ENCODE measurements at places on chromosomes 4 and X.

DNA sequence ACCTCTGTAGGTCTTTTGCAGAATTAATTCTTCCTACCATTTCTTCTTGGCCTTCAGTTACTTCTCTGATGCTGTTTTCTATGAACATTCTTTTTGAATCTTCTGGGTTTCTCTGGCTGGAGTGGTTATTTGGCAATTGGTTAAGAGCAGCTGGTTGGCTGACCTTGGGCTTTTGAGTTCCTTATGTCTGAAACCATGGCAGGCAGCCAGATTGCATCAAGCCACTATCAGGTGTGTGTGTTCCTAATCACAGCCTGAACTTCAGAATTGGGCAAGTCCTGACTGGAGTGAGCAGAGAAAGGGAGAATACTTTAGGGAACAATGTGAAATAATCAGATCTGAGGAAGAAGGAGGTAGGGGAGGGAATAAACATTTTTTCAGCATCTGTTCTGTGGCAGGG, 90.2 kb downstream of the ARHGAP10 start:
- no peak for DNase-seq

DNA sequence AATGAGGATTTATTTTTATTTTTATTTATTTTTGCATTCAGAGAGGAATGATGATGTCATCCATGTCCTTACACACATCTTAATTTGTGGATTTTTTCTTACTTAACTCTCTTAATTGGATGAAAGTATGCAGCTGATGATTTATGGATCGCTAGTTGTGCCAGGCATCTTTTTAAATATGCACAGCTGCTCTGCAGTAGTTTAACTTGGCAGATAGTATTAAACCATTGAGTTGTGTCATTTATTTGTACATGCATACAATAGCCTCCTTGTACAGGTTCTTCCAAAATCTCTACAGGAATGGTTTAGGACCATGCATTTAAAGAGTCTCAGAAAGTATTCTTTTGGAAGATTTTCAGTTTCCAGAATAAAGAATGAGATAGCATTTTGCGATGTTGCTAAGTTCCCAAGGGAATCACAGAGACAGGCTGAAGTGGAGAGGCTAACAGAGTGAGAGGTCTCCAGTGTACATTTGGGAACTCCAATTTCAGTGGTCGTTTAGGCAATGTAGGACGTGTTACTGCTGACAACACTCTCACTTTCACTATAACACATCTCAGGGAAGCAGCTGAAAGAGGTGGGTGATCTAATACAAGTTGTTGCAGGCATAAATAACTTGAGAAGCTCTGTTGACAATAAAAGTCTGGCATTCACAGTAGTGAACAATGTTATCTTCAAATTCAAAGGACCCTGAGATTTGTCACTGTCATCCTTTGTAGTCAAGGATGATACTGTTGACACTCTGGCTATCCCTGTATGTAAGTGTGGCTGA, 49.9 kb upstream of the SCRG1 start:
- no peak for DNase-seq

DNA sequence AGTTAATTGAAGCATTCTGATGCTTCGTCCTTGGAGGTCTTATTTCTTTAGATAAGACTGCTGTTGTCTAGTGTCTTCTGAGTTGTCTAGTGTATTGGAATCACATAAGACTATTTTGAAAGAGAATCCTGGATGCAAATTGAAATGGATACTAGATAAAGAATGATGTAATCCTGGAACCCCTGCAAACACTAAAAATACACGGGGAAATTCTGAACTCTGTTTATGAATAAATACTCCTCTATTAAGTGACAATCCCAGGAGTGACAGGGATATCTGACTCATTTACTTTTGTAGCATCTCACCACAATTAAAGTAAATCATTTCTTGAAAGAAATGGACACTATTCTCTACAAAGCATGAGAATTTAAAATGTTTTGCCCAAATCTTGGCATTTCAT, 968 bp downstream of the ASB11 start:
- DNase-seq = no peak

- DNase-seq = no peak
Observed at GRCh38 chrX:10062980-10063379, 93.8 kb upstream of the CLCN4 start.

DNA sequence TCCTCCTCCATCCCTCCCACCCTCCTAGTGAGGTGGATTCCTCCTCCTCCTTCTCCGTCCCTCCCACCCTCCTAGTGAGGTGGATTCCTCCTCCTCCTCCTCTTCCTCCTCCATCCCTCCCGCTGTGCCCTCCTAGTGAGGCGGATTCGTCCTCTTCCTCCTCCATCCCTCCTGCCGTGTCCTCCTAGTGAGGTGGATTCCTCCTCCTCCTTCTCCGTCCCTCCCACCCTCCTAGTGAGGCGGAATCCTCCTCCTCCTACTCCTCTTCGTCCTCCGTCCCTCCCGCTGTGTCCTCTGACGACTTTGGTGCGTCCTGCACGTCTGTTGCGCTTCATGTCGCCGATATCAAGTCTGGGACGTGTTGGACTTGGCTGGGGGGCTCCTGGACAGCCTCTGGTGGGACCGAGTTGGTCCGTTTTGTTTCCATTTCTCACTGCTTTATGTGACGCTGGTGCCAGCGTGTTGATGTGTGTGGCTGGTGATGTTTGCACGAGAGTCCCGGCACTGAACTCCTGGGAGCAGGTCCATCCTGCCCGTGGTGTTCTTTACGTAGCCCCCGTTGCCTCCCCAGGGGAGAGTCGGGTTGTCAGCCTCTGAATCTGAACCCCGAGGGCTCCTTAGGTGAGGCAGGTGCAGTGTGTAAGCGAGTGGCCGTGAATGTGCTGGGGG, 5.4 kb downstream of the AKAP17A start:
- DNase-seq = no peak

- no peak for DNase-seq
Observed at GRCh38 chrX:137366018-137366633, 199.8 kb upstream of the ZIC3 start.

GRCh38 chr4:37715889-37716402, 29.8 kb upstream of the RELL1 start:
- no peak for DNase-seq

- DNase-seq = no peak
Observed at GRCh38 chr4:11139871-11140270, 288.8 kb downstream of the HS3ST1 start.

GRCh38 chr4:122958505-122958904, 36.1 kb upstream of the NUDT6 start:
- DNase-seq = no peak

DNA sequence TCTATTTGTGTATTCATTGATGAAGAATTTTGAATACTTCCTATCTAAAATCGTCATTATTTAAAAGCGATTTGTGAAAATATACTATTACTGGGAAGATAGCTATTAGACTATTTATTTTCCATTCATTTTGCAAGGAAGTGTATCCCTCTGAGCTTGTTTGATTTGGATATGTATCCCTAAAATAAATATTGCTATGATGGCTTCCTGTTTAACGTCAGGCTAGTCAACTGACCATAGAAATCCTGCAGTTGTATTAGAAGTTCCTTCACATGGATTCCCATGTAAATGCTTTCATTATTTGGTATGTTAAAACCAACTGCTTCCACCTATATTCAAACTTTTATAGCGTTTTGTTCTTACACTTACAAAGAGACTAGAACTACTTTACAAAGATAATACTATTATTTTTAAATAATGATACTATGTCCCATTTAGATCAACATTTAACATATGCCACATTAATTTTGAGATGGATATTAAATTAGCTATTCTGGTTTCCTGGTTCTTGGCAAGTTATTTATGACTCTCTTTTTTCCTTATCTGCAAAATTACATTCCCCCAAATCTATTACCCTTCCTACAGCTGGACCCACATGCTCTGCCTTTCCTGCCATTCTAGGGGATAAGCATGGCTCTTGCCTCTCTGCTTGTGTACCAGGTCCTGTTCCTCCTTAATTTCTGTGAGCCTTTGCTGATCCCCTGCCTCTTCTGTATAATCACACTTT, 26.7 kb upstream of the PDE5A start:
- DNase-seq = no peak

DNA sequence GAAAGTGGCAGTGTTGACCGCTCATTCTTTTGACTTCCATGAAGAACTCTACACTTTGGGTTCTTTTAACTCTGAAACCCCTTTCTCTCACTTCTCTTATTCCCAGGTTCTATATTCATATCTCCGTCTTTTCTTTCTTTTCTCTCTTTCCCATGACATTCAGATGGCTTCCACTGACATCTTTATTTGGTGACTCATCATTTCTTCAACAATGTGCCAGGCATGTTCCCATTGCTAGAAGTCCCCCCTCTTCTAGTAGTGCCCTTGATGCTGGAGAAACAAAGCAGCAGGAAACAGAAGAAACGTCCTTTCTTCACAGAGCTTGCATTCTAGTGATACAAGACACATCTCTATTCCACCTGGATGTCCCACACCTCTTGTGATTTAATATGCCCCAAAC, 33.3 kb downstream of the PKD2 start:
- DNase-seq = no peak

- no peak for DNase-seq
Observed at GRCh38 chrX:112968351-112969133, 127.9 kb upstream of the AMOT start.

DNA sequence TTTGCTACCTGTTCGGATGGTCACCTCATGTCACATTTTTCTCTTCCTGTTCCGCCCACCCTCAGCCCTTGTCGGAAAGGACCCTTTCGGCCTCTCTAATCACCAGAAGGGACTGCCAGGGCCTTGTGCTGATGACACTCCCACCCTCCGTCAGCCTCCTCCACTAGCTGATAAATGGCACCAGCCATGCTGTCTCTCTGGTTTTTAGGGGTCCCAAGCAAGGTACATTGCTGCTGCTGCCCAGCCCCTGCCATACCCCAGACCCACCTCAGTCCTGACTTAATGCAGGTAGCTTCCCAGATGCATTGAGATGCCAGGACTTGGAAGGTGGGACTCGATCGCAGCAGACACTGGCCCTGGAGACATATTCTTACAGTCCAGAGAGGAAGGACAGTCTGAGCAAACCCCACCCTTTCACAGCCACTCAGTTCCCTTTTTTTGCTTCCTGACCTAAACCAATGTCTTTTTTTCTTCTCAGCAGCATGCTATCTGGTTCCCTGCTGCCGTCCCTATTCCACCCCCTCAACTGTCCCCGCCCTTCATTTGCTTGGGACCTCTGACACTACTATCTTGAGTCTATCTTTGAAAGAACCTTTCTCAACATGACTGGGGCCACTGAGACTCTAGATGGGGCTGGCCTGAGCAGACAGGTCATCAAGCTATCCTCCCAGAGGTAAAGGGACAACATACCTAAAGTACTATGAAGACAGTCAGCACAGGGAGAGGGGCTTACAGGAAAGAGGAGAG, at the start of gene BTK:
Gene BTK, minus strand, starts transcription at position 397 of the 747 bp plus-strand sequence. CDS start 10,907 bp downstream, outside the sequence.
- no peak for DNase-seq

DNA sequence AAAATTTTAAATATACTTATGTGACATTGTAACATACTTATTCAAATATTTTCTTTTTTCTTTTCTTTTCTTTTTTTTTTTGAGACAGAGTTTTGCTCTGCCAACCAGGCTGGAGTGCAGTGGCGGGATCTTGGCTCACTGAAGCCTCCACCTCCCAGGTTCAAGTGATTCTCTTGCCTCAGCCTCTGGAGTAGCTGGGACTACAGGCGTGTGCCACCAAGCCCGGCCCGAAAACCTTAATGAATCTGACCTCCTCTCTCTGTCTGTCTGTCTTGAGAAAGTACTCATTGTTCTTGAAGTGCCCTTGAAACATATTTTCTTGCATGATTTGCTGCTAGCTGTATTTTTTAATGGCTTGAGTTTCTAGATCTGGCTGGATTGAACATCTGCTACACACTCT, 136.8 kb downstream of the ANAPC4 start:
- DNase-seq = no peak

DNA sequence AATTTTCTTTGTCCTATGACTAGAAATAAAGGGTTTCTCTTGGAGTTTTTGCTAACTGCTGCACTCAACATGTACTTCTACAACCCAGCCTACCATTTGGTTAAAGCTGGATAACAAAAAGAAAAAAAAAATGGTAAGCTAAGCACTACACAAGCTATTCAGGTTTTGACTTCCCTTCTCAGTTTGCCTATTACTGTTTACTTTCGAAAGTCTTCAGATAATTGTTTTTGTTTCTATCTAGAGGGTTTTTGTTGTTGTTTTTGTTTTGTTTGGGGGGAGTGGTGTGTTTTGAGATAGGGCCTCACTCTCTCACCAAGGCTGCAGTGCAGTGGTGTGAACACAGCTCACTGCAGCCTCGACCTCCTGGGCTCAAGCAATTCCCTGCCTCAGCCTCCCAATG, 46.6 kb downstream of the CLOCK start:
- no peak for DNase-seq
